ENCODE measurements at places on chromosomes 4 and X. TPM values are rescaled to one million over a fixed set of nuclear protein-coding genes. Genes with fewer than 3 reads are reported as not detected.
A peak's percentile ranks its signal among the peaks of the same experiment; 100 is the strongest.

GUCY1B1 gene
- total RNA-seq = 4.3 TPM

NHS gene
- 8.2 TPM for total RNA-seq

HPF1 gene
- total RNA-seq = 57.6 TPM

ARHGAP36 gene
- total RNA-seq = not detected

RAPGEF2 gene
- 63.1 TPM for total RNA-seq

FOXP3 gene
- total RNA-seq = 0.28 TPM

NUP62CL gene
- total RNA-seq = 11.2 TPM

PRSS12 gene
- 7.5 TPM for total RNA-seq

INPP4B gene
- 0.12 TPM for total RNA-seq

GRCh38 chrX:20989361-20989760 lies 384.9 kb upstream of the CNKSR2 start:
- peaks cover 2% of the 10 kb centered on the region for H3K27me3 ChIP-seq
- no peaks in the 10 kb centered on the region for H3K4me1 ChIP-seq

- H3K36me3 ChIP-seq = no peaks in the 10 kb centered on the region
- H3K4me3 ChIP-seq = no peak overlapping the region
- no peaks in the 10 kb centered on the region for H3K4me1 ChIP-seq
- H3K27me3 ChIP-seq = no peaks in the 10 kb centered on the region
- no peak overlapping the region for H3K27ac ChIP-seq
Measured at GRCh38 chr4:76365636-76366035, 55.3 kb downstream of the CCDC158 start.

DNA sequence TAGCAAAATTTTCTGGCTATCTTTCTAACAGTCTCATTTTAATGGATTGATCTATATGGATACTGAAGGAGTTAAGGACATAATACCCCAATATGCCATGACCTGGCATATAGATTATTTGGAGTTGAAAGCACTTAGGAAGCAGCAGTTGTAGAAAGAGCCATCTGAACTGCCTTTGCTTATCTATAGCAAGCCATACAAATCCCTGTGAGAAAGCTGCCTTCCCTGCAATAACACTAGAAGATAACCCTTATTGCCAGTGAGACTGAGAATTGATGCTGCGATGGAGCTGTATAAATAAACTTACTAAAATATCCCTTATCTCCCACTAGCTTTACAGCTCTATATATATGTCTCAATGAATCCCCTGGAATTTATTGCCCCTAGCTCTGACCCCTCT lies 346.3 kb downstream of the TECRL start:
- no peaks in the 10 kb centered on the region for H3K27me3 ChIP-seq
- no peak overlapping the region for H3K4me3 ChIP-seq
- no peak for DNase-seq
- H3K36me3 ChIP-seq = no peaks in the 10 kb centered on the region
- H3K4me1 ChIP-seq = no peaks in the 10 kb centered on the region

DNA sequence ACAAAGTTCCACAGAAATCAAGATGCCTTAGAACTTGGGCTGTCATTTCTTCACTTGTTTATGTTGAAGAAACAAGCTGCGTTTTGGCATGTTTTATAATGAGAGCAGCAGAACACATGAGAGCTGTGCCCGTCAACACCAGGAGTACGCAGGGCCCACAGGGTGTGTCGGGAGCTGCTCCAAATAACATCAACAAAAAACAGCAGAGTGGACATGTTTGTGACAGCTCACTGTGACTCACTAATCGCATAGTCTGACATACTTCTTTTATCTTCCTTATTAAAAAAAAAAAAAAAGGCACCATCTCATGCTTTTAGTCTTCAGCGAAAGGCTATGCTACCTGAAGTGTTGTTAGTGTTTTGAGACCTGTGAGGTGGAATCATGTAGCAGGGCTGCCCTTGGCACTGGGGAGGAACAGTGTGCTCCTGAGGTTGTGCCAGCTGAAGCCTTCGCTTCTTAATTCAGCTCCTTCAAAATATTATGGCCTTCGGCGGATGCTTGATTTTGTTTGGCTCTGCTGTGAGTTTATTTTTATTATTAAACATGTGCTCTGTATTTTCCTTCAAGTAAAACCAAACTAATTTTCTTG lies 32.8 kb downstream of the FHDC1 start:
- H3K4me3 ChIP-seq = no peak overlapping the region
- DNase-seq = no peak
- H3K4me1 ChIP-seq = no peaks in the 10 kb centered on the region
- no peaks in the 10 kb centered on the region for H3K27me3 ChIP-seq
- no peak overlapping the region for H3K27ac ChIP-seq

- H3K27ac ChIP-seq = no peak overlapping the region
- DNase-seq = no peak
Measured at GRCh38 chr4:109645874-109646710, 57.2 kb downstream of the CASP6 start.

DNA sequence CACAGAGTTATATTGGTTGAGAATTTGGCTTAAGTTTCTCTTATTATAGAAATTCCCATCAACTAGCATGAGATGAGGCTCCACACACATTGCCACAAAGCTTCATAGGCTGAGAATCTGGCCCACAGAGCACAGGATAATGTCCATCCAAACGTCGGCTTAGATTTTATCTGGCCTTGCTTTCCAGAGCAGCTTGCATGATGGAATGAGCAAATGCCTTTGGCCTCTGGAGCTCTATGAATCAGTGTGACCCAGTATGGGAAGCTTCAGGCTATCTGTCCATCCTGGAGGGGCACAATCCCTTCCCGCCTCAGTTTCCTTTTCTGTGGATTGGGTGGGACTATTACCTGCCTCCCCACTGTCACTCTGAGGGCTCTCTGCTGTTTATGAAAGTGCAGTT lies 131.5 kb upstream of the NDP start:
- no peaks in the 10 kb centered on the region for H3K27me3 ChIP-seq
- no peak overlapping the region for H3K4me3 ChIP-seq
- H3K4me1 ChIP-seq = no peaks in the 10 kb centered on the region
- DNase-seq = no peak

GRCh38 chrX:15497865-15498264 lies 2.7 kb upstream of the BMX start:
- no peaks in the 10 kb centered on the region for H3K27me3 ChIP-seq
- H3K27ac ChIP-seq = no peak overlapping the region
- H3K4me1 ChIP-seq = no peaks in the 10 kb centered on the region
- H3K4me3 ChIP-seq = no peak overlapping the region
- H3K36me3 ChIP-seq = no peaks in the 10 kb centered on the region

- no peak overlapping the region for H3K4me3 ChIP-seq
- DNase-seq = peak; percentile 90
- H3K4me1 ChIP-seq = peaks cover 19% of the 10 kb centered on the region
- no peak overlapping the region for H3K27ac ChIP-seq
Measured at GRCh38 chr4:102299354-102300107, 45.8 kb downstream of the SLC39A8 start.

- no peak for DNase-seq
- H3K4me3 ChIP-seq = no peak overlapping the region
- no peaks in the 10 kb centered on the region for H3K27me3 ChIP-seq
- H3K4me1 ChIP-seq = no peaks in the 10 kb centered on the region
- H3K36me3 ChIP-seq = no peaks in the 10 kb centered on the region
Measured at GRCh38 chrX:119497185-119497584, 28.9 kb downstream of the SLC25A5 start.

GRCh38 chr4:121814756-121815155 lies 8.9 kb downstream of the CCNA2 start:
- H3K4me1 ChIP-seq = no peaks in the 10 kb centered on the region
- no peak overlapping the region for H3K27ac ChIP-seq
- H3K4me3 ChIP-seq = no peak overlapping the region
- DNase-seq = no peak
- H3K27me3 ChIP-seq = no peaks in the 10 kb centered on the region

- no peaks in the 10 kb centered on the region for H3K27me3 ChIP-seq
- no peak for DNase-seq
- H3K36me3 ChIP-seq = no peaks in the 10 kb centered on the region
- H3K27ac ChIP-seq = no peak overlapping the region
- H3K4me1 ChIP-seq = no peaks in the 10 kb centered on the region
Measured at GRCh38 chr4:126778348-126778747, 854.4 kb upstream of the INTU start.

DNA sequence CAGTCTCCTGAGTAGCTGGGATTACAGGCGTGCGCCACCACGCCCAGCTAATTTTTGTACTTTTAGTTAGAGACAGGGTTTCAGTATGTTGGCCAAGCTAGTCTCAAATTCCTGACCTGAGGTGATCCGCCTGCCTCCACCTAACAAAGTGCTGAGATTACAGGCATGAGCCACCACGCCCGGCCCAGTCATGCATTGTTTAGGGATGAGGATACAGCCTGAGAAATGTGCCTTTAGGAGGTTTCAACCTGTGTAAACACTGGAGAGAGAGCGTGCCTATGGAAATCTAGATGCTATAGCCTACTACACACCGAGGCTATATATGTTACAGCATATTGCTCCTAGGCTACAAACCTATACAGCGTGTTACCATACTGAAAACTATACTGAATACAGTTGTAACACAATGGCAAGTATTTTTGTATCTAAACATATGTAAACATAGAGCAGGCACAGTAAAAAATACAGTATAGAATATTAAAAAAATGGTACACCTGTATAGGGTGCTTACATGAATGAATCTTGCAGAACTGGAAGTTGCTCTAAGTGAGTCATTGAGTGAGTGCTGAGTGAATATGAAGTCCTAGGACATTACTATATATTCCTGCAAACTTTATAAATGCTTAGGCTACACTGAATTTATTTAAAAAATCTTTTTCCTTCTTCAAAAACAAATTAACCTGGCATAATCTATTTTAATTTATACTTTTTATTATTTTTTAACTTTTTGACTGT lies 588.2 kb upstream of the ADGRL3 start:
- H3K27ac ChIP-seq = no peak overlapping the region
- DNase-seq = peak; percentile 24
- H3K27me3 ChIP-seq = no peaks in the 10 kb centered on the region
- H3K4me3 ChIP-seq = no peak overlapping the region
- no peaks in the 10 kb centered on the region for H3K4me1 ChIP-seq

GRCh38 chr4:80948995-80949394 lies 81.5 kb upstream of the BMP3 start:
- H3K27ac ChIP-seq = no peak overlapping the region
- H3K4me1 ChIP-seq = no peaks in the 10 kb centered on the region
- H3K4me3 ChIP-seq = no peak overlapping the region
- H3K27me3 ChIP-seq = no peaks in the 10 kb centered on the region
- DNase-seq = no peak
- H3K36me3 ChIP-seq = no peaks in the 10 kb centered on the region

DNA sequence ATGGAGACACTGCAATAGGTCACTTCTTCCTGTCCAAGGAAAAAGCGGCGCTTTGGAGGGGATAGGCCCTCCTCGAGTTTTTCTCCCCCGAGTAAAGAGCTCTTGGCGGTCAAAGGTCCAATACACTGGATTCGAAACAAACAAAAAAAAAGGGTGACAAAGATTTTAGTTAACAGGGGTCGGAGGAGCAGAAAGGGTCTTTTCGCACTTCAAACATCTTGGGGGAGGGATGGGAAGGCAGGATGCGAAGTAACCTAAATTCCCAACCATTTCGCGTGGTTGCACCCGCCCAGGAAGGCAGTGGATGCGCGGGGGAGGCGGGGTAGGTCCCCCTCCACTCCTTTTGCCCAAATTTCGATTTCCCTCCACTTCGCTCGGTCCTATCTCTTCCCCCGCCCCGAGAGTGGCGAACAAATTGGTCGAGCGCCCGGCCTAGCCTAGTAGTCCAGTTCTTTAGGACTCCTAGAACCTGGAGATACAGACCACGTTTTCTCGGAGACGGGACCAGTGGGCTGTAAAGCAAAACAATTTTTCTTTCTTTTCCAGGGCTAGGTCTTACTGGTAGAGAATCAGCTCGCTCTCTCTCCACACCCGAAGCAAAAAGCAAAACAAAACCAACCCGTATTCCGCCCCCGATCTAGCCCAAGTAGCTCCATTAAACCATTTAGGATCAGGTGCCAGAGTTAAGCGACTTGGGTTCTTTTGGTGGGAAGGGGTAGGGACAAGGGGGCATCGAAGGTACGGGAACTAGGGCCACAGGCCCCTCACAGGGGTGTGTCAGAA lies 2.0 kb upstream of the STAG2 start:
- peak overlapping the region; percentile 87 for H3K27ac ChIP-seq
- peak overlapping the region; percentile 81 for H3K4me3 ChIP-seq
- DNase-seq = peak; percentile 19
- H3K4me1 ChIP-seq = 0 out of 2 replicates have a peak, but pooled peaks cover 8% of the 10 kb centered on the region

DNA sequence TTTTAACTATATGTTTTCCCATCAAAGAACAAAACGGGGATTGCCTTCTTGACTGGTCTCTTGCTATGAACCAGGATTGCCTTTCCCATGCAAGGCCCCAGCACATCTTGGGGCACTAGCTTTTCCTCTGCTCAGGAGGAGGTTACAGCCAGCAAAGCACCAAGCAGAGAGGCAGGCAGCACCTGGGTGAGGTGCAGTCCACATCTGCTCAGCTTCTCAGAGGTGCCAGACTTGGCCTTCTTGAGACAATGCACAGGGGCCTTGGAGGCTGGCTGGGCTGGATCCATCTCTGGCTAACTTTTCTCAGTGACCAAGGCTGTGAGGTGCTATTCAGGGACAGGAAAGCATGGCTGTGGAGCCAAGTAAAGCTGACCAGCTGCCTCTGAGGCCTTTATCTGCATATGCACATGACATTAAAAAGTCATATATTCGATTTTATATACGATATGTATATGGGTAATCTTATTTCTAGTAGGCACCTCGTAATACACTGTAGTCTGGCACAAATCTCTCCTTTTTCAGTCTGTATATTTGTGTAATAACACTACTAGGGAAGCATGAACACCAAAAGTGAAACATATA lies 86.9 kb downstream of the CC2D2A start:
- no peaks in the 10 kb centered on the region for H3K4me1 ChIP-seq
- no peaks in the 10 kb centered on the region for H3K36me3 ChIP-seq
- H3K4me3 ChIP-seq = no peak overlapping the region

GRCh38 chr4:137106733-137107132 lies 425.6 kb downstream of the PCDH18 start:
- no peak for DNase-seq
- no peaks in the 10 kb centered on the region for H3K27me3 ChIP-seq
- no peaks in the 10 kb centered on the region for H3K4me1 ChIP-seq
- H3K4me3 ChIP-seq = no peak overlapping the region
- H3K36me3 ChIP-seq = no peaks in the 10 kb centered on the region

GRCh38 chr4:79241846-79242245 lies 84.0 kb downstream of the NAA11 start:
- H3K27ac ChIP-seq = no peak overlapping the region
- H3K4me1 ChIP-seq = no peaks in the 10 kb centered on the region
- H3K36me3 ChIP-seq = no peaks in the 10 kb centered on the region
- DNase-seq = peak; percentile 53
- no peak overlapping the region for H3K4me3 ChIP-seq

DNA sequence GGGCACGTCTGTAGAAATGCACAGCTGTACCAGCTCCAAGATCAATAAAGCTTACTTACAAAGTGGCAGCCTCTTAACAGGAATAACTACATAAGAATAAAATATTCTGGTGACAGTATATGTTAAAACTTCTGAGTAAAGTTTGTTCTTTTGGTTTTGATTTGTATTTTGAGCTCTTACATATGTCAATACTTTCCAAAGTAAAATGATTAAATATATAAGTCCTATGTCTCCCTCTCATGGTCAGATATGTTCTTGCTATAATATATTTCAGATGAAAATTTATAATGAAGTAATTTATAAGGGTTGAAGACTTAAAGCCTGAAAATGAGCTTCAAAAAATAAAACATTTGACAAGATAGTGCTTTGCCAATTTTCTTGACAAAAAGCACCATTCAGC lies 254.4 kb downstream of the NPFFR2 start:
- peak; percentile 44 for DNase-seq
- no peak overlapping the region for H3K27ac ChIP-seq
- H3K4me3 ChIP-seq = no peak overlapping the region
- H3K36me3 ChIP-seq = peaks cover 4% of the 10 kb centered on the region

Data from GM23338 (cell line).